ENCODE measurements at places on chromosomes 16 and 17.

DNA sequence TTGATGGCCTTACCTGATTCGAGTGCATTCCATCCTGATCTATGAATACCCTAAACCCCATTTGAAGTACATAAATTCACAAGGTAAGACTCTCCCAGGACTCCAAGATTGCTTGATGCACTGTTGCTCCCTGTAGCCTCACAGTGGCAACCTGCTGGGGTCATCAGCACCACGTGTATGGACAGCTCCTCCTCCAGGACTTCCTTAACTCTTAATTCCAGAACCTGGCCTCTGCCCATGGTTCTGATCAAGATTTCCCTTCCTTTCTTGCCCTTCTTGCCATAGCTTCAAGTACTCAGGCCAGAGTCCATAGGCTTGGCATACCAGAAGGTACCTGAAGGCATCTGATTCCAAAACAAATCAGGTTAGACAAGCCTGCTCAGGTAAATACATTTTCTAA is 34.0 kb upstream of the NLK start:
- DNase-seq = no peak

DNA sequence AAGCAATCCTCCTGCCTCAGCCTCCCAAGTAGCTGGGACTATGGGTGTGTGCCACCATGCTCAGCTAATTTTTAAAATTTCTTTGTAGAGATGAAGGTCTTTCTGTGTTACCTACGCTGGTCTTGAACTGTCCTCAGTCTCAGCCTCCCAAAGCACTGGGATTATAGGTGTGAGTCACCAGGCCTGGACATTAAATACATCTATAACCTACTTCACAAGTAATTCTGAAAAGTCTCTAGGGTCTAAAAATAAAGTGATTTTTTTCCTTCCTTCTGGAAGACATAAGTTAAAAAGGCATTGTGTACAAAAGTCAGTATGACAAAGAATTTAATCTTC is 118.3 kb downstream of the PARN start:
- no peak for DNase-seq

DNA sequence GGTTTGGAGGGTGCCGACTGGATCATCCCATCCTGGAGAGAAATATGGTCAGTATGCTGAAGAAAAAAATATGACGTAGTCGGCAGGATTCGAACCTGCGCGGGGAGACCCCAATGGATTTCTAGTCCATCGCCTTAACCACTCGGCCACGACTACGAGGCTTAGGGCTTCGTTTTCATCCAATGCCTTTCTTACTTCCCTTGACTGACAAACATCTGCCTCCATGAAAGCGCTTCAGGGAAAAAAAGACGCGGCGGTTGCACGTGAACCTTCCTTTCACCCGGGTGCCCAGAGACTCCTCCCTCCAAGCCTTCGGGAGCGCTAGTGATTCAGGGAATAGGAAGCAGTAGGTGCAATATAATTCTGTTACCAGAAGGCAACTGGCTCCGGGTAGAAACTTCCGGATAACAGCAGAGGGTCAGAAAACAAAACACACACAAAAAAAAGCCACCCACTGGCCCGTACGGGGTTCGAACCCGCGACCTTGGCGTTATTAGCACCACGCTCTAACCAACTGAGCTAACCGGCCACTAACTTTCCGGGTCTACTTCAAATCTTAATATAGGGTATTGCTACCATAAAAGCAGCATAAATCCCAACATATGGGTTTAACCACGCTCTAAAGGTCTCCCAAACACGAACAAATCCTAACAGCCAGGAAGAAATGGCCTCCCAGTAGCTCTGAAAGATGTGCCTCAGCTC is 16.3 kb upstream of the AURKB start:
- no peak for DNase-seq

DNA sequence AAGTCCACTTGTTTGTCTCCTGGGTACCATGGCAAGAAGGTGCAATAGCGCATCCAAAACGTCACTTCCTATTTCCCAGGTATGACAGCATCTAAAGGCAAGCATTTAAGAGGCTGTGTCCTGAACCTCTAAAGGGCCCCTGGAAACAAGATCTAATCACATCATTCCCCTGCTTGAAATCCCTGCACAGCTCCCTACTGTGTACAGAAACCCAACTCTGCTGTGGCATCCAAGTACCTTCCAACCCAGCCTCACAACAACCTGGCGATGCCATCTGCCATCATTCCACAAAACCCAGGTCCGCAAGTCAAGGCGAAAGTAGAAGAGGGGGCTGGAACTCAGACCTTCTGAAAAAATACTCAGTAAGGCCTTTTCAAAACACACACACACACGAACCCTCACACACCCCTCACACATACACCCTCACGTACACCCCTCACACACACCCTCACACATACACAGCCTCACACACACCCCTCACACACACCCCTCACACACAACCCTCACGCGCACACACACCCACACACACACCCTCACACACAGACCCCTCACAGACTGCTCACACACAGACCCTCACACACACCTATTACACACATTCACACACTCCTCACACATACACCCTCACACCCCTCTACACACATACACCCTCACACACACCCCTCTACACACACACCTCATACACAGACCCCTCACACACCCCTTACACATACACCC is 24.5 kb downstream of the C17orf67 start:
- DNase-seq = no peak

GRCh38 chr16:47986031-47986430 is 169.8 kb downstream of the ABCC12 start:
- DNase-seq = no peak

DNA sequence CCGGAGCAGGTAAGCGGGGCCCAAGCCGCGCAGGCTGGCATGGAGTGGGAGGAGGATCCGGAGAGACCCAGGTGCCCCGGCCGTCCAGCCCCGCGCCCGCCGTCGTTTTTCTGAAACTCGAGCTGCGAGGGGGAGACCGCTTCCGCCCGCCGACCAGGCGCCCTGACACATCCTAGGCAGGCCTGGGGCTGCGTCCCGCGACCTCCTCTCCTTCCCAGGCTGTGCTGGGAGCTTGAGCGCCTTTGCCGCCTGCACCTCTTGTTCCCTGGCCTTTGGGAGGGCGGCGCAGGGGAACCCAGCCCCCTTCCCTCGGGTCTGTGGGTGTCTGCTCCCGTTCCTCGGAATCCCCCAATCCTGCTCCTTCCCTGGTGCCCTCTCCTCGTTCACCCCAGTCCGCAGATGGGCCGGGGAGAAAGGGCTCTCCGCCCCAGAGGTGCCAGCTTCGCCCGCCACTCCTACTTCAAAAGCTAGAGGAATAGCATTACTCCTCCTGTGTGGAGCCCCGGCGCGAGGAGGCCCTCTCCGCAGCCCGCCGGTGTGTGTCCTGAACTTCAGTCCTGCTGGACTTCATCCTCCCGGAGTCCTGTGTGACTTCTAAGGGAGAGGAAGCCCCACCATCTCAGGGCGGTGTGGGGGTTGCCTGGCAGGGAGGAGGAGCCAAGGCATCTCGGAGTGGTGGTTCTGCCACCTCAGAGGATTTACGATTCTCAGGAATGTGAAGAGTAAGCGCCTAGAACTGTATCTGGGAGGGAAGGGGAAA is 1.0 kb downstream of the NHERF1 start:
- no peak for DNase-seq

- no peak for DNase-seq
Measured at GRCh38 chr16:85554889-85555718, 58.0 kb upstream of the GSE1 start.

- DNase-seq = no peak
Measured at GRCh38 chr16:28925386-28926228, 569 bp upstream of the RABEP2 start.
